ENCODE measurements at places on chromosomes 6 and 20. TPM values are rescaled to one million over a fixed set of nuclear protein-coding genes. Genes with fewer than 3 reads are reported as not detected.

SPAG4 gene
- polyA plus RNA-seq: 1.9 TPM

SLC25A27 gene
- not detected for polyA plus RNA-seq

GSTA3 gene
- polyA plus RNA-seq: not detected

LRFN2 gene
- polyA plus RNA-seq: not detected

BPIFB4 gene
- polyA plus RNA-seq: not detected

LAMA4 gene
- not detected for polyA plus RNA-seq

DIDO1 gene
- 42.8 TPM for polyA plus RNA-seq

LRRC1 gene
- polyA plus RNA-seq: 5.0 TPM

SYTL3 gene
- 1.8 TPM for polyA plus RNA-seq

LGSN gene
- polyA plus RNA-seq: not detected

FAM209B gene
- polyA plus RNA-seq: 0.38 TPM

CDK19 gene
- polyA plus RNA-seq: 4.0 TPM

SCAF8 gene
- polyA plus RNA-seq: 16.5 TPM

RIMS4 gene
- not detected for polyA plus RNA-seq

CALHM4 gene
- polyA plus RNA-seq: not detected

MEP1A gene
- polyA plus RNA-seq: not detected

OOEP gene
- 0.79 TPM for polyA plus RNA-seq

CEP162 gene
- 7.1 TPM for polyA plus RNA-seq

JAG1 gene
- polyA plus RNA-seq: not detected

PKHD1 gene
- not detected for polyA plus RNA-seq

TMC2 gene
- polyA plus RNA-seq: not detected

NR2E1 gene
- not detected for polyA plus RNA-seq

DEFB129 gene
- polyA plus RNA-seq: not detected

ZC2HC1B gene
- not detected for polyA plus RNA-seq

PLA2G7 gene
- not detected for polyA plus RNA-seq

KCNB1 gene
- not detected for polyA plus RNA-seq

PDE7B gene
- polyA plus RNA-seq: 0.49 TPM

DOK5 gene
- polyA plus RNA-seq: not detected

TCF21 gene
- not detected for polyA plus RNA-seq

NTSR1 gene
- polyA plus RNA-seq: not detected

PSMF1 gene
- polyA plus RNA-seq: 163 TPM

CARMIL1 gene
- 1.1 TPM for polyA plus RNA-seq

FRMD1 gene
- not detected for polyA plus RNA-seq

TTPAL gene
- 11.3 TPM for polyA plus RNA-seq

NKX2-2 gene
- polyA plus RNA-seq: not detected

LY6G6F gene
- 0.95 TPM for polyA plus RNA-seq

ZNF311 gene
- not detected for polyA plus RNA-seq
